ENCODE measurements at places on chromosomes 1 and 21.

DNA sequence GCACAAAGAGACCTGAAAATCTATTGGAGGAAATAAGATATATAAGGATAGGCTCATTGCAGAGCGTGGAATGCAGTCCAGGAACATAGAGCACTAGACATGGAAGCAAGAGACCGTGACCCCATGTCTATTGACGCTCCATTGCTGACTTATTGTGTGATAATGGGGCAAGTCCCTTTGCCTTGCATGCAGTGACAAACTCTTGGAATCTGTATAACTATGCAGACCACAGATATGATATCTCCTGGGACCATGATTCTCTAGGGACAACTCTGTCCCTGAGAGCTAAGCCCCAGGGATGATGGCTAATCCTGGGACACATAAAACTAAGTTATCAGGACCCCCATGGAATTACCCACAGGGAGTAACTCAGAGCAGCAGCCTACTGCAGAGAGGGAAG, 73.1 kb upstream of the PRDX6 start:
- no peak for DNase-seq

DNA sequence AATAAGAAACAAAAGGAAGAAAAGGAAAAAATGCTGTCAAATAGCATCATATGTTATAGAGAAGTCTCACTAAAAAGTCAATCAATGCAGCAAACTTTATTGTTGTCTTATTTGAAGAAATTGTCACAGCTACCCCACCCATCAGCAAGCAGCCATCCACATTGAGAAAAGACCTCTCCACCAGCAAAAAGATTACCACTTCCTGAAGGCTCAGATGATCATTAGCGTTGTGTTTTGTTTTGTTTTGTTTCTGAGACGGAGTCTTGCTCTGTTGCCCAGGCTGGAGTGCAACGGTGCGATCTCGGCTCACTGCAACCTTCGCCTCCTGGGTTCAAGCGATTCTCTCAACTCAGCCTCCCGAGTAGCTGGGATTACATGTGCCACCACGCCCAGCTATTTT, 29.0 kb downstream of the ATP2B4 start:
- DNase-seq = no peak

- no peak for DNase-seq
Observed at GRCh38 chr1:235852887-235853286, 13.8 kb downstream of the LYST start.

GRCh38 chr1:15882665-15883064, 35.2 kb downstream of the SPEN start:
- DNase-seq = no peak

DNA sequence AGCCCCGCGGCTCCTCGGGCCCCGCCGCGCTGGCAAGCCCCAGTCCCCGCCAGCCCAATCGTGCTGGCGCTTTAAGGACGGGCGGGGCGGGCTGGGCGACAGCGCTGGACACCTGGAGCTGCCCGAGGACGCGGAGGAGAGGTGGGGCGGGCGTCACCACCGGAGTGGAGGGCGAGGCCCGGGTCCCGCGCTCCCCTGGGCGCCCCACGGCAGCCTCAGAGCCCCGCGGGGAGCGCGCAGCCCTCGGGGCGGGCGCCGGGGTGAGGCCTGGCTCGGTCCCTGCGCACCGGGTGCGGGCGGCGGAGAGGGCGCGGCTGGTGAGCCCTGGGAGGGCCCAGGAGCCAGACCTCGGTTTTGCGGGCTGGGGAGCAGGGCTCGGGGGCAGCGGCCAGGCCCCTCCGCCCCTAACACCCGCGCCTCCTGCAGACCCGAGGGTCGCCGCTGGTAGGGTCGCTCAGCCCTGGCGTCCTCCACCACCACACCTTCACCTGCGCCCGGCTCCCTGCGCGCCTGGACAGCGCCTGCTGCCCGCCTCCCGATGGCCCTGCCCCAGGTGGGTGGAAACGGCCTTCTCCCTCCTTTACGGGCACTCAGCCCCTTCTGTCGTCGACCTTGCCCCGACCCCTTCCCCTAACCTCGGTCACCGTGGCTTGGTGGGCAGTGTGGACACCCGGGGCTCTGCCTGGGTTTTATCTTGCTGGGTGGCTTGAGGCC, at the start of gene TMEM61:
TMEM61 (plus strand) TSS at position 101 of the 714 bp plus-strand sequence; CDS start at position 539, 438 bp downstream.
- DNase-seq = no peak

GRCh38 chr1:46703927-46704641, 14.8 kb downstream of the EFCAB14 start:
- no peak for DNase-seq

- DNase-seq = no peak
Observed at GRCh38 chr1:82462366-82462765, 661.6 kb downstream of the ADGRL2 start.

GRCh38 chr1:33441088-33441745, 10.3 kb upstream of the PHC2 start:
- no peak for DNase-seq

GRCh38 chr1:48035371-48036141, 38.4 kb upstream of the TRABD2B start:
- no peak for DNase-seq

DNA sequence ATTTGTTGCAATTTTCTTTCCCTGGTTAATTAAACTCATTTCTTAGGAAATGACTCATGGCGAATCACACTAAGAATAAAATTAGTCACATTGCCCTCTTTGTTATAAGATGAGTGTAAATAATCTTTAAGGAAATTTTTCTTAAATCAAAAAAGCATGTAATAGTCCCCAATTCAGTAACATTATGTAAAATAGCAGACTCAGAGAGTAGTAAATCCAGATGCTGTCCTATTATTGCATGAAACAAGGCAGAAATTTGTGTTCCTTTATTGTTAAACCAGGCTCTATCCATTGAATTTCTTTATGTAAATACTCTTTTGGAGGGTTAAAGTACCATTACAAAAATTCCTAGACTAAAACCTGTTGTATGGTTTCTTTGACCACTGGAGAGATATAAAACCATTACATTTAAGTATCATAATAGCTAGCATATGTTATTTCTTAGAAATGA, 154.5 kb upstream of the C1orf87 start:
- DNase-seq = no peak

All from activated gamma-delta T cell (primary cell).